ENCODE measurements at places on chromosomes 3 and 15.

- DNase-seq, result no peak
Measured at GRCh38 chr3:100506355-100506754, 13.9 kb downstream of the TMEM45A start.

- DNase-seq, result no peak
Measured at GRCh38 chr3:158780766-158781165, 21.1 kb upstream of the MFSD1 start.

- DNase-seq, result no peak
Measured at GRCh38 chr3:190265126-190265525, 57.1 kb downstream of the CLDN1 start.

GRCh38 chr15:69297642-69298353, 914 bp upstream of the PAQR5 start:
- no peak for DNase-seq
